Mucosa of gallbladder (tissue), 1 donor: ENCODE measurements at places on chromosomes 12 and 14. TPM values are rescaled to one million over a fixed set of nuclear protein-coding genes. Genes with fewer than 3 reads are reported as not detected.

GRCh38 chr14:99716091-99716849, 32.2 kb downstream of the CYP46A1 start:
- no peak for DNase-seq

DNA sequence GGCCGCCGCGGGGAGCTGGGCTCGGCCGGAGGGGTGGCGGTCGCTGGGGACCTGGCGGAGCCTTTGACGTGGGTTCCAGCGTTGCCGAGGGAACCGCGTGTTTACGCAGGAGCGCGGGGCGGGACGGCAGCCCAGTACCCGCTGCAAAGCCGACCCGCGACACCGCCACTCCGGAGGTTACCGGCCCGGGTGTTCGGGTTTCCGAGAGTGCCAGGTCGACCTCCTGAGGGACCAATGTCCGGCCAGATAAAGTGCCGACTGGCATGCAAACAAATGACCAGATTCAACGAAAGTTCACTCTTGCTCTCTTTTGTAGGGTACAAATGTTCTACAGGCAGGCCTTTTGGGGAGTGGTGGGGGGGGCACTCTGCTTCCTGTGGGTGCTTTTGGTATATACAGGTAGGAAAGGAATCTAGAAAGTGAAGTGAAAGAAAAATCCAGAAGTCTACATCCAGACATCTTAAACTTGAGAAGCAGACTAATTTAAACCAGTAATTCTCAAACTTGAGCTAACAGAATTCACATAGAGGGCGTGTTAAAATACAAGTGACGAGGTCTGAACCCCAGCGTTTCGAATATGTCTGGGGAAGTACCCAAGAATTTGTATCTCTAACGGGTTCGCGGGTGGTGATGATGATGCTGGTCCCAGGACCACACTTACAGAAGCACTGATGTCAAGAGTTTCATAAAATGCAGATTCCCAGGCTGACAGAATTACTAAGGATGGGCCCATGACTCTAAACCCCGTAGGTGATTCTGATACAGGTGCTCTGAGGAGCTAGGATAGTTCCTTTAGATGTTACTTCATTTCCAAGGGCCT, at the start of gene GPR135:
Gene GPR135, minus strand, starts transcription at position 65 of the 820 bp plus-strand sequence. CDS start 154 bp downstream, outside the sequence.
- peak; percentile 30 for DNase-seq

GRCh38 chr12:31011746-31012566, 61.7 kb upstream of the DDX11 start:
- DNase-seq, result no peak

The OTOGL gene
- total RNA-seq, result 0.20 TPM

- DNase-seq, result no peak
Observed at GRCh38 chr12:129870136-129870535, 33.7 kb downstream of the TMEM132D start.
